ENCODE measurements at places on chromosomes 16 and 17.

- no peak for DNase-seq
Measured at GRCh38 chr17:2893422-2893914, 97.2 kb downstream of the RAP1GAP2 start.

- DNase-seq, result no peak
Measured at GRCh38 chr16:56607109-56607618, 1.2 kb upstream of the MT2A start.

- DNase-seq, result no peak
Measured at GRCh38 chr17:6524520-6524919, 31.8 kb downstream of the PITPNM3 start.

DNA sequence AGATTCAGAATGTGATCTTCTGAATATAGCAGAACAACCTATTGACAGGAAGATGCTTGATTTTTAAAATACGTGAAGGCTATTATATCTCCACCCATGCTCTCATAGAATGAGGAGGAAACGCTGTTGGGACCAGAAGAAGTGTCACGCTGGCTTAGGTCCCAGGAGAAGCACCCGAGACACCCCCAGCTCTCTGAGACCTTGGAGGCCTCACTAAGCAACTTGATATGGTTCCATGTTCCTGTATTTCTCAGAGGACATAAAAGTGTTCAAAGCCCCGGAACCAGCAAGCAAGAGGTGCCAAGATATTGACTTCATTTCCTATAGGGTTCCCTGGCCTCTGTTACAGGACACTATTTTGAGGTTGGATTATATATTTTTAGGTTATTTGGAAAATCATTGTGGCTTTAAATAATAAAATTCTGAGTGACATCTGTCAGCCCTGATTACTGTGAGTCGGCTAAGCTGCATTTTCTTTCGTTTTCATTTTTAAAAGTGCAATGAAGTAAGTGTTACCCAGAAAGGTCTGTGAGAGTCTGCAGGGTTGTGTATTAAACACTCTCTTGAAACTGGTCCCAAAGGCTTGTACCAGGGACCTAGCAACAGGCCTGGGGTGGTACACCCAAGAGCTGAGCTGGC is 400.0 kb downstream of the SOX9 start:
- no peak for DNase-seq

DNA sequence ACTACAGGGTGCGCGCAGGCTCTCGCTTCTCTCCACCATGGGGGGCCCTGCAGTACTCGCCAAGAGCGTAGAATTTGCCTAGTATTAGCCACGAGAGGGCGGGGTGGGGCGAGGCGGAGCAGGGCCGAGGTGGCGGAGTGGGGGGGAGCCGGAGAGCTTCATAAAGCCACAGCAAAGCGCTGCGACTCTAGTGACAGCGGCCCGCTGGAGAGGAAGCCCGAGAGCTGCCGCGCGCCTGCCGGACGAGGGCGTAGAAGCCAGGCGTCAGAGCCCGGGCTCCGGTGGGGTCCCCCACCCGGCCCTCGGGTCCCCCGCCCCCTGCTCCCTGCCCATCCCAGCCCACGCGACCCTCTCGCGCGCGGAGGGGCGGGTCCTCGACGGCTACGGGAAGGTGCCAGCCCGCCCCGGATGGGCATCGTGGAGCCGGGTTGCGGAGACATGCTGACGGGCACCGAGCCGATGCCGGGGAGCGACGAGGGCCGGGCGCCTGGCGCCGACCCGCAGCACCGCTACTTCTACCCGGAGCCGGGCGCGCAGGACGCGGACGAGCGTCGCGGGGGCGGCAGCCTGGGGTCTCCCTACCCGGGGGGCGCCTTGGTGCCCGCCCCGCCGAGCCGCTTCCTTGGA is at the start of gene TBX21:
TSS of gene TBX21 (plus strand) at position 190 of the 627 bp plus-strand sequence. CDS start at position 409, 219 bp downstream.
- peak; percentile 92 for DNase-seq

DNA sequence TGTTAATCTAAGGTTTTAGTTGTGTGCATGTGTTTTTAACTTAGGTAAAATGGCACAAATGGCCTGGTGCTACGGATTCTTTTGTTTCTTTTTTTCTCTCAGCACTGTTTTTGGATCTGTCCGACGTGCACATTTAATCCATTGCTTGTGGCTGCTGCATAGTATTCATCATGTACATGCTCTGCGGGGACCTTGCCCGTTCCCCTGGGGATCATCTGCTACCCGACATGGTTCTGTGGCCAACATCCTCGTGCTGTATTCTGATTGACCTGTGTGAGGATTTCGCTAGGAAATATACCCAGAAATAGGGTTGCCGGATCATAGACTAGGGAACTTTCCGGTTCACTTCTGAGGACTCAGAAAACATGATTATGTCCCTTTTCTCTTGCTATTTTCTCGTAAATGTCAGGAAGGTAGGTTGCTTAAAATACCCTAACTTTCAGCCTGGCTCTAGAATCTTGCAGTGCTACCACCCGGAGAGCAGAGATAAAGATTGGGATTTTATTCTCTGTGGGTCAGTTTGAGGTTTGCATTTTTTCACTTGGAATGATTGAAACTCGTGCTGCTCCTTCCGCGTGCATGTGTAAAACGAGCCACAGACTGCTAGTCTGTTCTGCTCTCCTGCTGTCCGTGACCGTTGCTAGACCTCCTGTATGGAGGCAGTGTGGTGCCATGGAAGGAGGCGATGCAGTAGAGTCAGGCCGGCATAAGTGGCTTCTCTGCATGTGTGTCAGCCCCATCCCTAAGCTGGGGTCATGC is 42.9 kb downstream of the LDHD start:
- DNase-seq, result no peak

DNA sequence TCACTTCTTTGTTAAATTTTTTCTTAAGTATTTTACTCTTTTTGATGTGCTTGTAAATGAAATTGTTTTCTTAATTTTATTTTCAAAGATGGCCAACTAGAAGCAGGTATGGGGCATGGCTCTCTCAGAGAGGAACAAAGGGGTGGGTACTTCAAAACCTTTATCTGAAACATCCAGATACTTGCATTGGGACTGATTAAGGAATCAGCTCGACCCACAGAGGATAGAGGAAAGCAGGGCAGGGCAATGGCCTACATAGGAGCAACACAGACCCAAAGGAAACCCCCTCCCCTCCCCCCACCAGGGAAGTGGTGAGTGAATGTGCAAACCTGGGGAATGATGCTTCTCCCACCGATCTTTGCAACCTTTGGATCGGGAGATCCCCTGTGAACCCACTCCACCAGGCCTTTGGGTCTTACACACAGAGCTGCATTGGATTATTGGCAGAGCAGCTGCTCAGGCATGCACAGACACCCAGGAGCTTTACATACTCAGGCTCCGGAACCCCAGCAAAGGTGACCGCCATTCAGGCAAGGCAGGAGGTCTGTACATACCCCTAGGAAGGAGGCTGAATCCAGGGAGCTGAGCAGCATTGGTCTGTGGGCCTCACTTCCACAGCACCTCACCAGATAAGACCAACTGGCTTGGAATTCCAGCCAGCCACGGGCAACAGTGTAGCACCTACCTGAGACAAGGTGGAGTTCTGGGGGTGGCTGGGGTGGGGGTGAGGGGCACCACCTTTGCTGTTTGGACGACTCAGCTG is 3.0 kb upstream of the CCR7 start:
- no peak for DNase-seq

DNA sequence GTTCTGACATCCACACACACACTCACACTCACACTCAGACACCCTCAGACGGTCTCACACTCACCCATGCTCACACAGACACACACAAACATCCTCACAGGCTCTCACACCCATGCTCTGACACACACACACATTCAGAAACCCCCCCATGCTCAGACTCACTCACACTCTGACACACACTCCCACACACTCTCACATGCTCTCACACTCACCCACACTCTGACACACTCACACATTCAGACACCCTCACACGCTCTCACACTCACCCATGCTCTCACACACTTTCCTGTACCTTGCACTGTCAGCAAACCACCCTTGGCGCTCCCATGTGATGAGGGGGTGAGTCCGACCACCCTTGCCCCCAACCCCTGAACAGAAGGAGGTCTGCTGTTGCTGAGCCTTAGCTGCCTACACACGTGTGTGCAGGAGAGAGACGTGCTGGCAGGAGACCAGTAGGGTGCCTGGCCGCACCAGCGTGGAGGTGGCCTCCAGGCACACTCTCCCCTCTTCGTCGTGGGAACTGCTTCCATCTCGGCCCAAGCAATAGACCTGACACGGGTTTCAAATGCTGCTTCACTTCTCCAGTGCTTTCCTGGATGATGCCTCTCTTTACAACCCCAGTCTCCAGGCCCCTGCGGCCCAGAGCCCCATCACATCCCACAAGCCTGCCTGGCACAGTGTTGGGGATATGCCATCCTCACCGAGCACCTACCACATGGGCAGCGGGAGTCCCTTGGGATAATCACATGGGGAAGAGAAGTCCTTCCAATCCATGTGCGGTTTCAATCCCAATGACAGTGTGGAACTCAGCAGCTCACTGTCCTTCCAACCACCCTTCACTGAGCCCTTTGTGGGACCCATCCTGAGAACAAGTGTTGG is 267.8 kb upstream of the FOXF1 start:
- DNase-seq, result no peak

DNA sequence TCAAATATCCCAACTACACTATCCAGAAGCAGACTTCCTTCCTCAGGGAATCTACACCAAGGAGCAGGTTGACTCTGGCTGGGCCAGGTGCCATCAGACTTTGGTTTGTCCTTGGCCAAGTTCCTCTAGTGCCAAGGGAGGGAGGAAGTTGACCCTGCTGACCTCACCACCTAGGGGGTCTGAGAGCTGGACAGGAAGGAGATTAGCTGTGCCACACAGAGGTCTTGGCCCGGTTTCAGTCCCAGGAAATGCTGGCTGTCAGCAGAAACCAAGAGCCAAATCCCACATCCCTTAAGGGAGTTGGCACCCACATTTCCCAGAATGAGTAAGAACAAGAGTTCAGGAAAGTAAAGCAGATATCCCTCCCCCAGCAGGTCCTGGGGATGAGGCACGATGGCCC is 178.2 kb downstream of the SALL1 start:
- no peak for DNase-seq

- DNase-seq, result no peak
Measured at GRCh38 chr16:19346335-19346922, 60.9 kb downstream of the CLEC19A start.

DNA sequence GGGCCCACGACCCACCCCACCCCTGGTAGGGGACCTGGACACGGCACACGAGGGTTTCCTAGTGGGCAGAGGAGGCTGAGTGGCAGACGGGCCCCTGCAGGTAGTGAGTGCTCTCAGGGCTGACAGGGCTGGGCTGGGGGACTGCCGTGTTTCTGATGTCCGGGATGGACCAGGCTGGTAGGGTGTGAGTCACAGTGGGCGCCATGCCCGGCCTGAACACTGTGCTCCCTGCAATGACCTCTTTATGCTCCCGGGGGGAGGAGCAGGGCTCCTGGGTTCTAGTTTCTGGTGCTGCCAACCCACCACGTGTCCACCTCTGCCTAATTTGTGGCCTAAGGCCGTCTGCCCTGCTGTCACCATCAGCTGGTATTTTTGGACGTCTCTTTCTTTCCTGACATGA is 26.3 kb downstream of the ARHGAP23 start:
- DNase-seq, result no peak

GRCh38 chr16:2285731-2286191 is 17.8 kb upstream of the RNPS1 start:
- DNase-seq, result no peak

GRCh38 chr17:67456103-67456502 is 79.0 kb downstream of the PITPNC1 start:
- DNase-seq, result no peak

- DNase-seq, result no peak
Measured at GRCh38 chr17:67615011-67615561, 102.7 kb upstream of the NOL11 start.

- DNase-seq, result no peak
Measured at GRCh38 chr17:34408439-34408838, 45.4 kb upstream of the CCL1 start.

GRCh38 chr17:55931446-55931845 is 180.6 kb downstream of the PCTP start:
- DNase-seq, result no peak

- peak; percentile 35 for DNase-seq
Measured at GRCh38 chr17:49434821-49435670, 20.4 kb upstream of the PHB1 start.

DNA sequence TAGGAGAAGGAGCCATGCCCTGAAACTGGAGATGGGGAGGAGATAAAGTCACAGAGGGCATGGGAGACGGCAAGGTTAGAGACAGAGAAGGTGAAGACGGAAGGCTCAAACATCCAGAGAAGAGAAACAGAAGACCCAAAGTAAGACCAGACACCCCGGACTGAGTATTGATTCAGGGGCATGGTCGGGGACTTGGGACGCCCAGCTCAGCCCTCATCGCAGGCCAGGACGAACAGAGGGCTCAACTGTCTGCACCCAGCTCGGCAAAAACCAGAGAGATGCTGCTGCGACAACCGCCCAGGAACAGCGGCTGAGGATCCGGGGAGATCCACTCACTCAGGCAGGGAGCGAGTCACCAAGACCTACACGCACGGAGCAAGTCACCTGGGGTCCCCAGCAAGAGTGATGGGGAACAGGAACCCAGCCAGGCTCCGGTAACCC is 999 bp downstream of the XYLT1 start:
- peak; percentile 35 for DNase-seq

DNA sequence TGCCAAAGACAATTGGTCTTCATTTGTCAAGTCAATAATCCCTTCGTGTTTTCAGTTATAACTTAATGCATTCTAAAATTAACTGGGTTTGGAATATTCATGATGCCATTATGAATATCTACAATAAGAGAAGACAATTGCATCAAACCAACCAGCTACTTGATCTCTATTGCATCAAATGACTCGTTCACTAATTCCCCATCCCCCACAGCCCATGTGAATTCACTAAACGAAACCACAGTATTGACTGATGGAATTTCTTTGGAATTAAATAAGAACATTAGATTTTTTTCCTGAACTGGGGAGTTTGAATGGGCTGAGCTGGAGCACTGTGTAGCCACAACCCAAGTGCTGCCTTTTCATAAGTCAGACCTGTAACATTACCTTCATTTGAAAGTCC is 65.3 kb downstream of the HS3ST3B1 start:
- DNase-seq, result no peak

DNA sequence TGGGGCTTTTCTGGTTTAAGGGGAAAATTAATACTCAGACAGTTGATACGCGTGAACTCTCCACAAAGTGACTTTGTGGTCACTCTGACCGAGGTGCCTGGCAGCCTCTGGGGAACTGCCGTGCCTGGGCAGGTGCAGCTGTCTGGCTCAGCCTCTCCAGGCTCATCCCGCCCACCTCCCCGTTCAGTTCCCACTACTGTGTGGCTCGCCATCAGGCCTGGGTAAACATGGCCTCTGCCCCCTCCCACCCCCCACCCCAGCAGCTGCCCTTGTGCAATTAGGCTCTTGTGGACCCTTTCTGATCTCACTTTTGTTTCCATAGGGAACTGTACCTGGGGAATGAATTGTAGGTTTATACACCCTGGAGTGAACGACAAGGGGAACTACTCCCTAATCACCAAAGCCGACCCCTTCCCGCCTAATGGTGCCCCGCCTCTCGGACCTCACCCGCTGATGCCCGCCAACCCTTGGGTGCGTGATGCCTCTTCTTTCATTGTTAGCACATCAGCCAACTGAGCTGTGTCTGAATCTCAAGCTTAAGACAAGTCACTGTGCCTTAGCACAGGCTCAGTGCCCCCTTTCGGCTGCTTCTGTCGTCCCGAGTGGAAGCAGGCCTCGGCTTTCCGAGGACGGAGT is 27.8 kb downstream of the ZC3H18 start:
- DNase-seq, result no peak

- DNase-seq, result no peak
Measured at GRCh38 chr16:72444696-72445095, 272.7 kb upstream of the PMFBP1 start.
